ENCODE measurements at places on chromosomes 11 and 22. TPM values are rescaled to one million over a fixed set of nuclear protein-coding genes. Genes with fewer than 3 reads are reported as not detected.

DNA sequence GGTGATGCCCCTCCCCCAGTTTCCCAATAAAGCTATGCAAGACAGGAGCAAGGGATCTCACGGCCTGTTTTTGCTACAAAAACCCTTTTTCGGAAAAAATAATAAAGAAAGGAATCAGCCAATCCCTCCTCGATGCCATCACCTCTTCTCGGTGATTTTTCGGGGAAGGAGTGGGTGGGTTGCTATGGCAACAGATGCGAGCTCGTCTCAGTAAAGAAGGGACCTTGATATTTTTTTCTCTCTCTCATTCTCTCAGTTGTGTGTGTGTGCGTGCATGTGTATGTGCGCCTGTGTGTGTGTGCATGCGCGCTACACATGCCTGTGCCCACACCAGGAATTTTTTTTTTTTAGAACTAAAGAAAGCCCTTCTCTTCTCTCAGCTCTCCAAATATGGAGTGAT lies 3.8 kb upstream of the NPAS4 start:
- DNase-seq = no peak
- H3K4me1 ChIP-seq = no peaks in the 10 kb centered on the region
- H3K4me3 ChIP-seq = no peak overlapping the region
- H3K27me3 ChIP-seq = no peaks in the 10 kb centered on the region
- no peak overlapping the region for H3K27ac ChIP-seq

GRCh38 chr22:48705917-48706605 lies 1121.6 kb downstream of the BRD1 start:
- DNase-seq = no peak
- no peak overlapping the region for H3K27ac ChIP-seq
- no peaks in the 10 kb centered on the region for H3K27me3 ChIP-seq
- no peaks in the 10 kb centered on the region for H3K36me3 ChIP-seq

- no peaks in the 10 kb centered on the region for H3K27me3 ChIP-seq
These were observed 621.2 kb downstream of the NTM start for GRCh38 chr11:131991606-131992005.

The SART1 gene
- total RNA-seq = 24.1 TPM

The KRTAP5-8 gene
- total RNA-seq = 0.14 TPM

All from pancreas (tissue), 10 donors.